ENCODE measurements at places on chromosomes 16 and 17.
A peak's percentile ranks its signal among the peaks of the same experiment; 100 is the strongest.

GRCh38 chr17:49851387-49852291 is 3.8 kb upstream of the TAC4 start:
- peak; percentile 41 for DNase-seq

- peak; percentile 1 for DNase-seq
Observed at GRCh38 chr17:60971515-60972369, 294.1 kb downstream of the BCAS3 start.

GRCh38 chr16:539901-540530 is 12.5 kb downstream of the CAPN15 start:
- DNase-seq = no peak

DNA sequence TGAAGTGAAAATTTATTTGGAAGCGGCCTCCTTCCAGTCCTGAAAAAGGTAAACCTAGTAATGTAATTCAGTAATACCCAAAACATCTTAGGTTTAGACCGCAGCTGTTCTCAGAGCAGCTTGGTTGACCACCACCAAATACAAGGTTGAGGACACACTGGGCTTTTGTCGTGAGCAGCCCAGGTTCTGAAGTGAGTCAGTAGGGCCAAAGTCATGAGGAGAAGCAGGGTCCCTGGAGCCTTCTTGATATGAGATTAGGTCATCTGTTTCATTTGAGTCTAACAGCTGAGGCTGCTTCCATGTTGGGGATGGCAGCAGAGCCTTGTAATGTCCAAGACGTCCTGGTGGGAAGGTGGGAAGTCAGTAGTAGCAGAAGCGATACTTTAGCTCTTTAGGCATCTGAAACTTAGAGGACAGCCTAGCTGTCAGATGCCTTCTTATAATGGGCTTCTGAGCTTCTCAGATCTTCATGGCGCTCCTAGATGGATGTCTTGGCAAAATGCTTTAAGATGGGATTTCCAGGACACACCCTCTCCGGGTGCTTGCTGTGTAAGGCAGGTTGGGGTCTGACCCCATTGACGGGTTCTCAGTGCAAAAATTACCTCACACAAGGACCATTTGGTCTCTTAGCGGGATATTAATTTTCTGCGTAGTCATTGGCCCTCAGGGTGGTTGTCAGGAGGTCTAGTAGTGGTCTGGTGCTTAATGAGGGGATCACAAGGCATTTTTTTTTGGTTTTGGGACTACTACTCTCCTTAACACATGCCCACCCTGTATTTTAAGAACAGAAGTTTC is 2.4 kb downstream of the ALKBH5 start:
- no peak for DNase-seq

- DNase-seq = no peak
Observed at GRCh38 chr16:78072275-78072674, 27.2 kb upstream of the WWOX start.

DNA sequence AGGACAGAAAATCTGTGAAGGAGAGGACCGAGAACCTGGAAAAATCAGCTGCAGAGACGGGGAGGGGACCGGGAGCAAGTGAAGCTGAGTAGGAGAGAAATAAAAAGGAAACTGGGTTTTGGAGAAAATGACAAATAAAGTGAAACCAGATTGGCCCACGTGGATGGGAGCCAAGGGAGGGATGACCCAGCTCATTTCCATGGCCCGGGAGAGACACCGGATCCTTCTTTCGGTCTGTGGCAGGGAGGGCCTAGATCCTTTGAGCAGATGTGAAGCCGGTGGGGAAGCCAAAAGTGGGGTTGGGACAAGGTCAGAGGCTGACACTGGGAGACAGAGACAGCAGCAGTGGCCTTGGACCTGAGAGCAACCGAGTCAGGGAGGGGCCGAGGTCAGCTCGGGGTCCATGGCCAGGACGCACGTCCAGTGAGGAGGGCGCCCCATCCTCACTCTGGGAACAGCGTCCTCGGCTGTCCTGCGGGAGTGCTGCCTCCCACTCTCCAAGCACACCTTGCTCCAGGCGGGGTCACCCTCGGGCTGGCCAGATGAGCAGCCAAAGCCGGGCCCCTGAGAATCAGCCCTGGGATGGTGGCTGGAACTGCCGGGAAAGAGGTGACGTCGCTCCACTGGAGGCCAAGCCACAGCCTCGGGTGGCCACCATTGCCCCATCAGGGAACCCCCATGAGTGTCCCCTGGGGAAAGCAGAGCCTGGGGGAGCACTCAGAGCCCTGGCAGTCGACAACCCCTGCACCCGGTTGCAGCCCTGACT is 50.8 kb upstream of the CDR2 start:
- DNase-seq = no peak

- no peak for DNase-seq
Observed at GRCh38 chr16:46932802-46933201, 40.7 kb downstream of the DNAJA2 start.

GRCh38 chr16:76787394-76787793 is 403.6 kb upstream of the MON1B start:
- no peak for DNase-seq

DNA sequence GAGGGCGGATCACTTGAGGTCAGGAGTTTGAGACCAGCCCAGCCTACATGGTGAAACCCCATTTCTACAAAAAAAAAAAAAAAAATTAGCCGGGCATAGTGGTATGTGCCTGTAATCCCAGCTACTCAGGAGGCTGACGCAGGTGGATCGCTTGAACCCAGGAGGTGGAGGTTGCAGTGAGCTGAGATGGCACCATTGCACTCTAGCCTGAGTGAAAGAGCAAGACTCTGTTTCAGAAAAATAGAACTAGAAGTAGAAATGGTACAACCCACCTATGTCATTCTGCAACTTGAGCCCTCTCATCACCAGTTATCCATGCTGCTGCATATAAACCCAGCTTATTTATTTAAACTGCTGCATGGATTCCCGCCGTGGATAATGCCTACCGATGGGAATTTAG is 1.6 kb downstream of the SCNN1B start:
- DNase-seq = no peak

- no peak for DNase-seq
Observed at GRCh38 chr16:84635702-84636101, 12.6 kb upstream of the KLHL36 start.

All from activated T-helper 1 cell treated with Interleukin-2 at 50 U/mL for 16 hours (primary cell).